Adrenal gland (tissue), 19 donors: ENCODE measurements at places on chromosomes 2 and 18.
A peak's percentile ranks its signal among the peaks of the same experiment; 100 is the strongest.

DNA sequence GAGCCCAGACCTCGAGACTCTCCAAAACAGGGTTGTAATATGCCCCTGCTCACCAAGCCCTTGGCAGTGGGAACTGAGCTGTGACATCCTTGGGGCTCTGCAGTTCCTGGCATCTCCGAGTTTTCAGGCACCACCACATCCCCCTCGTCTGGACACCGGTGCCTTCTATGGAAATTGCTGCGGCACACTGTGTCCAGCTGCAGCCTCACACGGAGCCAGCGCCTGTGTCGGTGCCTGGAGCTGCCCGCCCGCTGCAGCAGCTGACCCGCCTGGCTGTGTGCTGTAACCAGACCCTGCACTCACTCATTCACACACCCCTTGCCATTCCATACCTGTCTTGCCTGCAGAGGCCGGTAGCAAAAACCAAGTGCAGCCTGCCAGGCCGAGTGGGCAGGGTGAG is 11.8 kb downstream of the IWS1 start:
- no peak for DNase-seq

GRCh38 chr2:20362701-20363435 is 12.2 kb upstream of the PUM2 start:
- DNase-seq, result no peak

GRCh38 chr2:113032737-113033136 is 19.9 kb downstream of the IL36B start:
- no peak for DNase-seq

GRCh38 chr18:21439431-21439846 is 161.1 kb downstream of the ESCO1 start:
- DNase-seq, result no peak

DNA sequence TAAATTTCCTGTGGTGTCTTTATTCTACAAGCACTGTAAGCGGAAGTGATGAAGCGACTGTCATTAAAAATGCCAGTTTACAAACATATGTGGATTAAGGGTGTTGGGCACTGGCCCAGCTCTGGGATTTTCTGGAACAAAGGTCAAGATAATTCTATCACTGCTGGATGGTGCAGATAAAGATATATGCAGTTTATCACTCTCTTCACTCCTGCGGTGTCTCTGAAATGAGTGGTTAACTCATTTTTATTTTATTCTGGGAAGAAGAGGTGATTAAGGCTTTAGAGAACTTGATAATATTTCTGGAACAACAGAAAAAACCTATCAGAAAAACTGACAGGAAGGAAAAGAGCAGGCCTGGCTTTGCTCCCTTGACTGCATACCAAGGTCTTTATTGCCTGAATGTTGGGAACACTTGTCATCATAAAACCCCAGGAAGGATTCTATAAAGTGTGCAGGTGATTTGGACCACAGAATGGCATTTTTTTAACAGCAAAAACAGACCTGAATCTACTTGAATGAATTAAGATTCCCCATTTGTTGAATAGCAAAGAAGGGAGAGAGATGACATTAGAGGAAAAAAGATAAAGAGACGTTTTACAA is 32.4 kb downstream of the ABCB11 start:
- DNase-seq, result no peak

GRCh38 chr18:10450986-10451385 is 3.4 kb upstream of the APCDD1 start:
- DNase-seq, result no peak

DNA sequence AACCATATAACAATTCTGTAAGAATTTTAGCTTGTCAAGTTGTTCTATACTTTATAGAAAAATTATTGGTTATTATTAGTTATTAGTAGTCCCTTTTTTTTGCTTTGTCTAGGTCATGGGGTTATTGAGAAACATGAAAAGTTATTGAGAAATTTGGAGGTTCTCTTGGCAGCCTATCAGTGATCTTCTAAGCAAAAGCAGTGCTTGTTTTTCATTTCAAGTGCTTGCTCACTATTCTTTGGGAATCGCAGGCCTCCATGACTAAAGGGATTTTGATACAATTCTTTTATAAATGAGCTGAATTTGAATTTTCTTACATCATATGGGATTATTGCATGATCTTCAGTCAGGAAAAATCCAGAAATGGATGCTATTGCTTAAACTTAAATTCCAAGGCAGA is 25.8 kb downstream of the PLEKHA3 start:
- DNase-seq, result no peak

DNA sequence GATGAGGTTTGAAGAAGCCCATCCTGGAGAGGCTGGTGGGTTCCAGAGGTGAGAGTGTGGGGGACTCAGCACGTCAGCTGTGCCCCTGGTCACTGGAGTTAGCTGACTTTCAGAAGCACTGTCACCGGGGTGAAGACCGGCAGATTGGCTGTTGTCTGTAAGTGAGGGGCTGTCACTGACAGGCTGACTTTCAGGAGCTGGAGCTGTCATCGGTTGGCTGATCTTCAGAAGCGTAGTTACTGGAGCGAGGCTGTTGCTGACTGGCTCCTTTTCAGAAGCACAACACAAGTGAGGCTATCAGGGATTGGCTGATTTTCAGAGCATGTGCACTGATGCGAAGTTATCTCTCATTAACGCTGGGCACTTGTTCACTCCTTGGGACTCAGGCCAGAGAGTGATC is 738.4 kb upstream of the ID2 start:
- no peak for DNase-seq

- DNase-seq, result no peak
Measured at GRCh38 chr18:25279961-25280360, 72.0 kb downstream of the ZNF521 start.

GRCh38 chr2:79715338-79715737 is 202.5 kb downstream of the CTNNA2 start:
- DNase-seq, result no peak

DNA sequence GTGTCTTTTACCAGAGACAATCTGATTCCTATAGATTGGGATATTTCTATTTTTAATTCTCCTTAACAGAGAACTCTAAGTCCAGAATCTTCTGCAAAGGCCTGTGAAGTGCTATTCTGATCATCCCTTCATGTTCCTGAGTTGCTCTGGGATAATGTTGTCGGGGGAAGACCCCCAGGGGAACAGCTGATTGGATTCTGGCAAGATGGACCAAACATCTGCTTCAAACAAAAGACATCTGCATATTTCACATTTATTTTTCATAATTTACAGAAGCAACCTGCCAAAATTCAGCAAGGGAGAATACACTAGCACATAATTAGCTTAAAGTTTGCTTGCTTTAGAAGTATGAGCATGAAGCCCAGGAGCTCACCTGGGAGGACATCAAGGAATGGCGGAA is 116.0 kb upstream of the ETAA1 start:
- no peak for DNase-seq

- DNase-seq, result no peak
Measured at GRCh38 chr2:183224948-183225347, 100.7 kb downstream of the NUP35 start.

- peak; percentile 83 for DNase-seq
Measured at GRCh38 chr2:203656522-203657287, 49.7 kb upstream of the CD28 start.

DNA sequence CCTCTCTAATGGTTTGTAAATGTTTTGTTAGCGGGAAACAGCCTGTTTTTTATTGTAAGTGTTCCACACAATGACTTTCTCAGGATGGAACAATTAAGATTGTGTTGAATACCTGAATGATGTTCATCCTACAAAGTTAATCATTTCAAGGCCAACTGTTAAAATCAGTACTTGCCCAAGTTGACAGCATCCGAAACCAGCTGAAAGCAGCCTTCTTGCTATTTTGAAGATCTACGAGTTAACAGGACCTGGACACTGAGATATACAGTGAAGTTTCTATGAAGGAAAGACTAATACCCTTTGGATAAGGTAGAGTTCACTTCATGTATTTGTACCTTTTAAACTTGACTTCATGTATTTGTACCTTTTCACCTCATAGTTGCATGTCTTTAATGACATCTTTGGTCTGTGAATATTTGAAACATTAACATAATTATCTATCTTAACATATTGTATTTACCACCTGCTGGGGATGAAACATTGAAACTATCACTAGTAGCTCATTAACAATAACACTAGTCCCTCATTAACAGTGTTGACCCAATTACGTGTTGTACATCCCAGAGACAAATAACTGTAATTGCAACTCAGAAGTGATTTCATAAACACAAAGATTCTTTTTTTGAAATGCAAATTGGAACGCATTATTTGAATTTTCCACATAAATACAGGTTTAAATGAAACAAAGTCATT is 556.0 kb upstream of the MEX3C start:
- no peak for DNase-seq

GRCh38 chr2:131031875-131032274 is 61.4 kb downstream of the FAM168B start:
- DNase-seq, result no peak

- no peak for DNase-seq
Measured at GRCh38 chr2:220460257-220460985, 833.0 kb downstream of the SLC4A3 start.

GRCh38 chr2:18750672-18751554 is 161.5 kb upstream of the NT5C1B start:
- DNase-seq, result no peak

- DNase-seq, result no peak
Measured at GRCh38 chr18:10418836-10419235, 35.6 kb upstream of the APCDD1 start.

GRCh38 chr2:68088940-68089339 is 26.1 kb upstream of the C1D start:
- no peak for DNase-seq

GRCh38 chr2:43329637-43330036 is 103.2 kb upstream of the ZFP36L2 start:
- DNase-seq, result no peak

- no peak for DNase-seq
Measured at GRCh38 chr18:69787825-69788547, 159.7 kb downstream of the CD226 start.

- peak; percentile 95 for DNase-seq
Measured at GRCh38 chr18:25467226-25467987, 115.4 kb upstream of the ZNF521 start.

DNA sequence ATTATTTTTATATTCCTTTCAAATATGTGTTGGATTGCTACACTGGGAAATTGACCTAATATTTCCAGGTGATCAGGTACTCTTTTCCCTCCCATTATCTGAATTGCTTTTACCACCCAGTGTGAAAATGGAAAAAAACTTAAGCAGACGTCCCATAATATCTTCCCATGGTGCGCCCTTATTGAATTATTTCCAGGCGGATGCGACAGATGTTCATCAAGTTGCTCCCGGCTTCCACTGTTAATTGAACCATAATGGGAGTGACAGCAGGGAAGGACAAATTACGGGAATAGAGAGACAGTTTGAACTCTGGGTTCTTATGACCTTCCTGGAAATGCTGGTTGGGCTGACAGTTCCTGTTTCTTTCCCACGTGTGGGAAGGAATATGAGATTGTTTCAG is 93.3 kb downstream of the THSD7B start:
- no peak for DNase-seq

- DNase-seq, result no peak
Measured at GRCh38 chr2:173087214-173087581, 11.6 kb downstream of the MAP3K20 start.

- no peak for DNase-seq
Measured at GRCh38 chr2:238839428-238839827, 8.5 kb upstream of the TWIST2 start.

DNA sequence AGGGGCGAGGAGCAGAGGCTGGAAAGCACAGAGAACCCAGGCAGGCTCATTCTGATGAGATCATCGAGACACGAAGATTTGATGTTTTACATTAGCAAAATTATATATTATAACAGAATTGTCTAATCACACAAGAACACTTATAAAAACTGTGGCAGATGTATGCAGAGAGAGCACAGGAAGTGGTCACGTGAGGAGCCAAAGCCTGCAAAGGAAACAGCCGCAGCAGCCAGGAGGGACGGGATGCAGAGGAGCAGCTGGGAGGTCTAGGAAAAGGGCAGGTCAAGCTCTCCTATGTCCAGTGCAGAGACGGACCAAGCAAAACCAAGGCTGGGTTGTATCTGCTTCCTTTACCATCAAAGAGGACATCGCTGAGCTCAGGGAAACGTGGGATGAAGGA is 355.1 kb upstream of the MYT1L start:
- DNase-seq, result no peak

DNA sequence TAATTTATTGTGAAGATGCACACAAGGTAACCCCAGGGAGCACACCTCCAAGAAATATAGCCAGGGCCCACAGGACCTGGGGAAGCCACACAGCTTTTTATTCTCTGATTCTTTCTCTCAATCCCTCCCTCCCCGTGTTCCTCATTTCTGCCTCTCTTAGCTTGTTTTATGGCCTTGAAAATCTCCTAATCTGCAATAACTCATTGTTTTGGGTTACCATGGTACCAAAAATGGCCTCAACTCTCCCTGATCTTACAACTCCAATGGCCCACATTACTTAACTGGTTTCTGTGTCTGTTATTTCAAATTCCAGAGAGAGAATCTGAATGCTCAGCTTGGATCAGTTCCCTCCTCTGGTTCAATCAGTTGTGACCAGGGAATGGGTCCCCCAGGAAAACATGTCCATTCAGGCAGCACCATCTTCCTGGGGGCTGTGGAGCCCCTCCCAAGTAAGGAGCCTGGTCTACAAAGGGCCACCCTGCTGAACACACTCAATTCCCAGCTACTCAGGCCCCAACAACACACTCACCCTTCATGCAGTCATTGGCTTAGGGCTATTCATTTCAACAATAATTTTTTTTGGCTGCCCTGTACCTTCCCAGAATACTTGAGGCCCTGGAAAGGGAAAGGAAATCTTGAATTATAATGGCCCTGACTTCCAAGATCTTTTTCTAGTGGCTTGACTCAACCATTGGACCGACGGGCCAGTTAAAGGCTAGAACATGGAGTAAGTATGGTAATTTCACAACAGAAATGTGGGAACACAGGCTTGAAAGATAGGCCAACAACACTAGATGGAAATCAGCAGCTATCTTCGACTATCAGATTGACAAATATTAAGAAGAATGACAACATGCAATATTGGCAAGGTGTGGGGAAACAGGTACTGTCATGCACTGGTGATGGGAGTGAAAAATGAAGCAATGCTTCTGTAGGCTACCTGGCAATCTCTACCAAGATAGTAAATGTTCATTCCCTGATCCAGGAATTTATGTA is 41.6 kb upstream of the ST3GAL5 start:
- DNase-seq, result no peak

- no peak for DNase-seq
Measured at GRCh38 chr2:28469947-28470535, 25.8 kb upstream of the PLB1 start.

DNA sequence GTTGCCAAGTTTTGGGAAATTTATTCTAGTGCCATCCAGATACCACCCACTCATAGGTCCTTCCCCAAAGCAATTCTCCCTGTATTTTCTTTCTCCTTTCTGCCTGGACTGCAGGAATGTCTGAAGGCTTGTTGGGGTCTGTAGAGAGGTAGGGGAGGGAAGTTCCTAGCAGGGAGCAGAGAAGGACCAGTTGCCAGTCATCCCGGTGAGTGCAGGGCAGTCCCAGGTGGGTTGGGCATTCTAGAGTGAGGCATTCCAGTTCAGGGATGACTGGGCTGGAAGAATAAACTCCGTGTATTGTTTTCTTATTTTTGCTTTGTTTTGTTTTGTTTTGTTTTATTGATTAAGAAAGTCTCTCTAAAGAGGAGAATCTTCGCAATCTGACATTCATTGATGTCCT is 58.1 kb downstream of the SPATS2L start:
- no peak for DNase-seq

GRCh38 chr2:45169339-45170190 is 160.3 kb upstream of the SIX2 start:
- no peak for DNase-seq
